Stimulated activated CD4-positive, alpha-beta T cell treated with anti-CD3 and anti-CD28 coated beads, Interleukin-1b, Interleukin-23, amount 100 ng/mL, for 1 hour (primary cell): ENCODE measurements at places on chromosomes 4 and X.

- no peak for DNase-seq
Observed at GRCh38 chr4:133096972-133097371, 52.1 kb upstream of the PCDH10 start.

GRCh38 chr4:151727365-151727764, 33.4 kb downstream of the GATB start:
- no peak for DNase-seq

DNA sequence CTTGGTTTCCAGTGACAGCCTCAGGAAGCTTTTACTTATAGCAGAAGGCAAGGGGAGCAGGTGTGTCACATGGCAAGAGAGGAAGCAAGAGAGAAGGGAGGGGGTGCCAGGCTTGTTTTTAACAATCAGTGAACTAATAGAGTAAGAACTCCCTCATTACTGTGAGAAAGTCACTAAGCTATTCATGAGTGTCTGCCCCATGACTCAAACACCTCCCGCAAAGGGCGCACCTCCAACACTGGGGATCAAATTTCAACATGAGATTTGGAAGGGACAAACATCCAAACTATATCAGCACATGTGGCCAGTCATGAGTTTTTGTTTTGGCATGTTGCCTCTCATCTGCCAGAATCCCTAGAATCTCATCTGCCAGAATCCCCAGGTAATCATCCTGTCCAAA, 183.5 kb upstream of the C1QTNF7 start:
- no peak for DNase-seq

DNA sequence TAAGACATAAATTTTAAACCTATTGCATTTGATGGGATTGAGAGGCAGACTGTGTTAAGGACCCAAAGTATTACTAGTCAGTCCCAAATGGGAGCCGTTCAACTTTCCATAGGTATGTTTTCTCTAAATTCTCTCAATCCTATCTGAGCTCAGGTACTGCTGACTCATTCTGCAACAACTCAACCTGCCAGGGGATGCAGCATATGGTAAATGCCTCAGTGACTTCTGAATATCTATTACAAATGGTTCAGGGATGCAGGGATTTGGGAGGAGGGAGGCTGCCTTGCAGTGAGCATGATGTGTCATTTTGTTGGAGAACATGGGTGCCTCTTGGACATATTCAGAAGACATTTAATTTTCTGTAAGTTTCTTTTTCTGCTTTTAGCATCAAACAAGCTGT, 97.3 kb downstream of the HDAC8 start:
- no peak for DNase-seq

GRCh38 chrX:30570505-30570904, 7.1 kb downstream of the TASL start:
- DNase-seq = no peak

- no peak for DNase-seq
Observed at GRCh38 chr4:77903186-77903585, 40.6 kb downstream of the MRPL1 start.
